NCI-H526 (cell line): ENCODE measurements at places on chromosomes 3 and 15.
A peak's percentile ranks its signal among the peaks of the same experiment; 100 is the strongest.

GRCh38 chr3:160780245-160780644 lies 24.2 kb downstream of the PPM1L start:
- DNase-seq = no peak

DNA sequence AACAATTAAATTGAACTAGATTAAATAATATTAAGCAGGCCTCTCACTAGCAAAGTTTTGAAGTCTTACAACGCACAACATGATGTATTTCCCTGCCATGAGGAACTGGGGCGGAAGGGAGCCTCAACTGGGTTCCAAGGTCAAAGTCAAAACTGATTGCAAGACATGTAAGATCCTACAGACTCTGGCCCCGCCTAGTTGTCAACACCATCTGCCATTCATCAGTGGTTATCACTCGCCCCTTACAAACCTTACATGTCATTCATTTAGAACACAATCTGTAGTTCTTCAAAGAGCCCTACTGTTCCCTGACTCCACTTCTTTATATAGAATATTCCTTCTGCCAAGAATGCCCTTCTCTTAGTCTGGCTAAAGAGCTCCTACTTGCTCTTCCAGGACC lies 10.0 kb downstream of the ATP13A3 start:
- no peak for DNase-seq

DNA sequence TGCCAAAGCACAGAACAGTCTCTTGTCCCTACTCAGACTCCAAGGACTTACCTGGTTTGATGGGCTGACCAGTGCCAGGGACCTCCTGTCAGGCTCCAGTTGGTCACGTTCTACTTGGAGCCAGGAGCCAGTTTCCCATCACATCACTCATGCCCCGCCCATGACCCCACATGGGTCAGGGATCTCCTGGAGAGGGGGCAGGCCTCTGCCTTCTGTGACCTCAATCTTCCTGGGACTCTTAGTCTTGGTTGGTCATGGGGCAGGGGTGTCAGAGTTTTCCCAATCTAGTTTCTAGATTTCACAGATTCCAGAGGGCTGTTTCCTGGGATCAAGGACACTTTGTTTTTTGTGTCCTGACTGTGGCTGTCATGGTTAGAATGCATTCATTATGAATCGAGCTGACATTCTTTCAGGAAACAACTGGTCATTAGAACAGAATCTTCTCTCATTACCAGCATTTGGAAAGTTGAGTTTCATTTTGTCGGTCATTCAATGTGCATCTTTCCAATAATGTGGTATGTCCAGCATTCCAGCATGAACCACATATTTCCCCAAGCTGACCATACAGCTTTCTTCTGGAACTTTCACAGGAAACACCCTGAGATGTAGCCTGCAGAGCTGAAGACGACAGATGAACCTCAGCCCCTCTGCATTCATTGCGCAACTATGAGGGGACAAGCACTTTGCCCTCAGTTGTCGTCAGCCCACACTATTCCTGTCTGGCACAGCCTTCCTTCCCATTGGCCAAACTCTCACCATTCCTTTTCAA lies 19.8 kb downstream of the CYP19A1 start:
- no peak for DNase-seq

- no peak for DNase-seq
Measured at GRCh38 chr3:157515398-157515797, 12.2 kb upstream of the VEPH1 start.

DNA sequence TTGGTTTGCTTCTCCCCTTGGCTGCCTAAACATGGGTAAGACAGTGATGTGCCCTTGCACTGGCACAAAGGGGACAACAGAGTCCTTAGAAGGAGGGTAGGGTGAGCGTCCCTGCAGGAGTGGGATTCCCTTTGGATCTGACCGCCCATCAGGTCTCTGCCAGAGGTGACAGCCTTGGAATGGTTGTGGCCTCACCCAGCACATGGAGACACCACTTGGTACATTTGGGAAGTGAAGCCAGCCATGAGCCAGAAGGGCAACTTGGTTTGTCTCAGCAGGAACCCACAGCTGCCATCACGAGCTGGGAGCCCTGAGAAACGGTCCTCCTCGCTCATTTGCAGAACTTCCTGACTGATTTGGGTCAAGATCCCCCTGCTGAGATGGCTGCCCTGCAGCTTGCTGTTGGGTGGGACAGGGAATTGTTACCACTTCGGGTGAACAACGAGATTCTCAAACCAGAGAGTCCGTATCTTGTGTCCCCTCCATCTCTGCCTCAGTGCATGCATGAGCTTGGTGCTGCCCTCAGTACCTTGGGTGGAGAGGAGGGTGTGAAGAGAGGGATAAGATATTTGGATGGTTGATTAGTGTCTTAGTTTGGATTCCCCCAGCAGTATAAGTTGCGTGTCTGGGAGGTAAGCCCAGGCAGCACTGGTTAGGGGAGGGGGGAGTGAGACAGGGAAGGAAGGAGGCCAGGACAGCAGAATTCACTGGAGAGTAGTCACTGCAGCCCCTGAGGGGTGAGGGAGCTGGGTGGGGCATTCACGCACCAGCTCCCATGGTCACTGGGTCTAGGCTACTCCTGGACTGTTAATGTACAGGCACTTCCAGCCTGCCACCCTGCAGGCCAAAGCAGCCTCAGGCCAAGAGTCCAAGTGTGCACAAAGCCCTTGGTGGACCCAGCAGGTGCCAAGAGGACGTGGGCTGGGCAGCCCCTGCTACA lies 168.8 kb upstream of the TOPAZ1 start:
- no peak for DNase-seq

- DNase-seq = no peak
Measured at GRCh38 chr3:49701388-49702077, 12.2 kb downstream of the RNF123 start.

DNA sequence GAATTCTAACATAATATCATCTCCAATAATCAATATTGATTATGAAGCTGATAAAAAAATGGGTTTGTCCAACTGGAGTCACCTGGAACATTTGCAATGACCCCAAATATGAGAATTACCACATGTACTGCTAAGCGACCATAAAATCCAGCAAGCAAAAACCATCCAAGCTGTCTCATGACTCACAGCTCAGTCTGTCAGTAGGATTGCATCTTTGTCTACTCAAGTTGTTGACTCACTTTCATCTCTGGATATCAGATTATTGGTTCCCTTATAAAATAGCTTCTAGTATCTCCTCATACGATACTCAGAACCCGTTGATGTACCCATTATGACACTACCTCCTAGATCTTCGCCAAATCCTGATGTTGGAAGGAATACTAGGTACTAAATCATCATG lies 209.8 kb upstream of the ATP11B start:
- DNase-seq = no peak

DNA sequence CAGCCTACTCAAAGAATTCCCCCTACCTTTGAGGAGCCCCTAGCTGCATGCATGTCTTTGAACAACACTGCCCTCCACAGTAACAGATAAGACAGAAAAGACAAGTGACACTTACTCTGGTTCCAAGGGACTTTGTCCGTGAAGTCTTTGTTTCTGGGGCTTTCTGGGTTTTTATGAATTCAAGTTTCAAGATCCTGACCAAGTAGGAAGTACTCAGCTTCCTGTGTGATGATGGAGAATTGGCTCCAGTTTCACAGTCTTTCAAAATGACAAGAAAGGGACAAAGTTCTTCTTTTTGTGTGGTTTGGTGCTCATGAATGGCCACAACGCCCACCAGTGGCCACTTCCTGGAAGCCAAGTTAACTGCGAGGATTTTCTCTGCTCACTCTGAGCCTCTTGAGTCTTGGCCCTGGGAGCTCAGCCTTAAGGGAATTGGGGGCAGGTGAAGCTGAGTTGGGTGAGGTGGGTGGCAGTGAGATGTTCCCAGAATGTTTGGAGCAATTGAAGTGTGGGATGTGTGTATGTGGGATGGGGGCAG lies at the start of gene CCR1:
Gene CCR1, minus strand, starts transcription at position 147 of the 538 bp plus-strand sequence. CDS start 4,000 bp downstream, outside the sequence.
- DNase-seq = no peak

GRCh38 chr3:191301017-191301416 lies 28.2 kb upstream of the CCDC50 start:
- DNase-seq = peak; percentile 19
